Kidney capillary endothelial cell (primary cell): ENCODE measurements at places on chromosomes 2 and 18.

GRCh38 chr18:47929681-47930198, 719 bp downstream of the SMAD2 start:
- DNase-seq = peak; percentile 30

GRCh38 chr2:168212167-168212566, 35.2 kb downstream of the STK39 start:
- no peak for DNase-seq

DNA sequence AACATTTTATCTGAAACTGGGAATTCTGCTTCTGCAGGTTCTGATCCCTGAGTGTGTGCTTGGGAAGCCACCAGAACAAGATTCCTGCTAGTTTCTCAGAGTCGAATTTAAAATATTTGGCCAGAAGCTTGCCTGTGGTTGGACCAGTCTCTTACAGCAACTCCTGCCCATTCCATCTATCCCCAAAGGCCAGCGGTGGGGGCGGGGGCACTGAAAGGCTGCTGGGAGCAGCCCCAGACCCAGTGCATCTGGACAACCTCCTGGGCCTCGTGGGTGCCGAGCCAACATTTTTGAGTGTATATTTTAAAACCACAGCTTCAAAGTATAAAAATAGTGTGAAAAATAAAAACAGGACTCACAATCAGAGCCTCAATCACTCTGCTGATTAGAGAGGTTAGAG, 38.6 kb upstream of the ZFP36L2 start:
- DNase-seq = no peak

DNA sequence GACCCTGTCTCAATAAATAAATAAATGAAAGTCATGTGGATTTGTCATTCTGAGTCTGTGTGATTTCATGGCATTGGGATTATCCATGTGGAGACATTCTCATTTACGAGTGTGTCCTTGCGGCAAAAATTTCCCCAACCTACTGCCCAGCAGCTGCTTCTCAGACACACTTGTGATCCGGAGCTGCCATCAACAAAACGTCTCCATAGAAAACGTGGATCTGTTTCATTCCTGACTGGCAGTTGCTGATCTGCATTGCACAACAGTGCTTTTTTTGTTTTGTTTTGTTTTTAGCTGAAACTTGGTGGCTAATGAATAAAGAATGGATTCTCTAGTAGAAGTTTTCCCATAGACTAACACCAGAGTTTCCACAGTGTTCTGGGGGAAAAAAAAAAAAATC, 74.7 kb downstream of the TGIF1 start:
- DNase-seq = no peak
